Cardiac ventricle fibroblast (primary cell): ENCODE measurements at places on chromosomes 12 and 14. TPM values are rescaled to one million over a fixed set of nuclear protein-coding genes. Genes with fewer than 3 reads are reported as not detected.

Gene PIWIL1
- not detected in 2 replicates for total RNA-seq

Gene SPIC
- total RNA-seq: not detected in 2 replicates

Gene TMTC1
- total RNA-seq: 65.7 and 67.4 TPM in 2 replicates

Gene ANO4
- total RNA-seq: 0.54 and 0.56 TPM in 2 replicates

Gene HECTD4
- 10.2 and 11.3 TPM in 2 replicates for total RNA-seq
